CD4-positive, alpha-beta T cell treated with Interleukin-2 at 100 ng/mL for 4 hours (primary cell): ENCODE measurements at places on chromosomes 5 and 9.

- DNase-seq, result no peak
Observed at GRCh38 chr5:141431286-141431685, 979 bp downstream of the PCDHGA12 start.

DNA sequence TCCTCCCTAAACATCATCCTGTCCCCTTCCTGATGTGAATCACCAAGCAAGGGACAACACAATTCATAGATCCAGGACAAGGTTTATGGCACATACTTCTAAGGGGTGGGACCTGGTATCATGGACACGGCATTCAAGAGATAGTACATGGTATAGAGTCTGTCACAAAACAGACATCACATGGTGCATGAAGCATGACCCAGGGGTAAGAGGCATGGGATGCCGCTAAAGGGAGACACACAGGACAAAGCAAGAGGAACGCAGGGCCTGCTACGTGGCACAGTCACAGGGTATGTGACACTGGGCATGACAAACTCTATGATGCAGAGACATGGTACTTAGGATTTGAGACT is 20.7 kb downstream of the GSN start:
- DNase-seq, result no peak

GRCh38 chr9:100150214-100150613 is 51.2 kb downstream of the INVS start:
- DNase-seq, result no peak

DNA sequence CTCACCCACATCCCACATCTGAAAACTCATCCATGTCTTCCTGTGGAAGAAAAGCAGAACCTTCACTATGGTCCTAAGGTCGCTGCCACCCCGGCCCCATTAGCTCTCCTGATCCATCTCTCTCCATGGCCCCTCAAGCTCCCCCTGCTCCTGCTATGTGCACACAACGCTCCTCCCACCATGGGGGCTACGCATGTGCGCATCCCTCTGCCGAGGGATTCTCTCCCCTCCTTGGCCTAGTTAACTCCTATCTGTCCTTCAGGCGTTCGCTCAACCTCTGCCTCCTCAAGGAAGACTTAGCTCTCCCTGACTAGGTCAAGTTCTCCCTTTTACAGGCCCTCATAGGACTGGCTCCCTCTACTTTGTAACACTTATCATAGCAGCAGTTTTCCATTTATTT is 9.8 kb downstream of the AKNA start:
- DNase-seq, result no peak

GRCh38 chr5:141945511-141946051 is 12.4 kb downstream of the PCDH12 start:
- DNase-seq, result no peak

- DNase-seq, result no peak
Observed at GRCh38 chr9:77756449-77756848, 108.3 kb upstream of the GNA14 start.

- DNase-seq, result no peak
Observed at GRCh38 chr5:145062280-145063062, 772.7 kb downstream of the PRELID2 start.

- DNase-seq, result no peak
Observed at GRCh38 chr5:135195270-135195608, 161.2 kb upstream of the PITX1 start.

DNA sequence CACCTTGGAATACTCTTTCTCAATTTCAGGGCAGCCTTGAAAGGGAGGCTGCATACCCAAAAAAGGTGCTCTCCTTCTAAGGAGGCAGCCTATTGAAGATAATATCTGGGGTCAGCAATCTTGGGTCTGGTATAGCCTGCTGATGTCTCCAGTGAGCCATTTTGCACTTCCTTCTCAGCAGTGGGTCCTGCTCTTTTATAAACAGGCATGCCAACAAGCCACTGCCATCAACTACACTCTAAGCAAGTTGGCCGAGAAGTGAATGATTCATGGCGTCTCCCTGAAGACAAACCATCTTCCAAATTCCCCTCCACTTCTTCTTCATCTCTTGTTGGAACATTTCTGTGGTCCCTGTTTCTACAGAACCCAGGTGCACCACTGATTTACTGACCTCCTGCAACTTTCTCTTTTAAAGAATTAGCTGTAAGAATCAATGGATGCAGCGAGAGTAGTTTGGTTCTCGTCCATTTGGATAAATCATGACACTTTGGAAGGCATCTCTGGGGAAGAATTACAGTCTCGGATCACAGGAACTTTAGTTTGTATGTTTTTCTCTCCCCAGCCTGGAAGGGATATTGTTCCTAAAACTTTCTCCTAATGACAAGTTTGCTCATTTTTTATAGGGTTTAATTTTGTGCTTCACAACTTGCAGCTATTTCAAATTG is 108.3 kb downstream of the INSYN2B start:
- DNase-seq, result no peak

DNA sequence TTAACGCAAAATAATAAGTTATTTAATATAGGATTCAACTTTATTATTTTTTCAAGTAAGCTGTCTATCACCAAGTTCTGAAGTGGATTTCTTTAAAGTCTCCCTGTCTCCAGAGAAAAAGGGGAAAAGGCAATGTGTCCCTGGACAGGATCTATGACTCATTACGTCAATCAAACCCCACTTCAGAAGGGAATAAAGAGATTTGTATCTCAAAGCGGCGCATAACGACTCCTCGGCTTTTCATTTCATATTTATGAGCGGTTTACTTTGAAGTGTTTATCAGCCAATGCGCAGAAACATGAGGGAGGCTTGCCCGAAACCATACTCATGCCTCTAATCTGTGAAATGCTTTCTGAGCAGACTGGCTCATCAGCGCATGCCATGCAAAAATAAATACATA is 938.6 kb upstream of the WWC1 start:
- DNase-seq, result no peak

DNA sequence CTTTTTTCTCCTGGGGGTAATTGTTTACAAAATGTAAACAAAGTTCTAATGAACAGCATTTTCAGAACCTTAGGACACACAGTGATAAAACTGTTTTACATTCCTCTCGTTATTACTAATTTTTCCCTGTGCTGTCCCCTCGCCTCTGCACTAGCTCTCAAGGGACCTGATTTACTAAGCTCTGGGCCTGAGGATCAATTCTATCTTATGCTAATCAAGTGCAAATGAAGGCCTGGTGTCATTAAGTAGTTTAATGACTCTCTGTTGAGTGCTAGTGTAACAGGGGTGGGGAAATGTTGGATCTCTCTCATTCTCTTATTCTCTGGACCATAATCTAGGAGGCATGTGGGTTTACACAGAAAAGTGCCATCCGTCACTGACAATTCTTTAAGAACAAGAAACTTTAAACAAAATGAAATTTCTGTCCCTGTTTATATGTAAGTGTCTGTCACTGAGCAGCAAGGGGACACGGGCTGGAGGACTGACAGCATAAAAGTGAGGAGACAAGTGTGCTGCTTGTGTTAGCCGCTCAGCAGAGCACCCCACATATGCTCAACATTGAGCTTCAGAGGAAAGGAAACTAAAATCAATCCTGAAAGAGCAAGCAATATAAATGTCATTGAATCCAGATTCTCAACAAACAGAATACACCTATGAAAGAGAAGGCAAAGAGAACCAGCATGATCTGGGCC is 115.4 kb downstream of the WDR41 start:
- no peak for DNase-seq
